Sigmoid colon (tissue), 7 donors: ENCODE measurements at places on chromosomes 7 and 10. TPM values are rescaled to one million over a fixed set of nuclear protein-coding genes. Genes with fewer than 3 reads are reported as not detected.
A peak's percentile ranks its signal among the peaks of the same experiment; 100 is the strongest.

CABCOCO1 gene
- total RNA-seq, result 3.1 TPM

EN2 gene
- not detected for total RNA-seq

RGR gene
- 0.82 TPM for total RNA-seq

DNA sequence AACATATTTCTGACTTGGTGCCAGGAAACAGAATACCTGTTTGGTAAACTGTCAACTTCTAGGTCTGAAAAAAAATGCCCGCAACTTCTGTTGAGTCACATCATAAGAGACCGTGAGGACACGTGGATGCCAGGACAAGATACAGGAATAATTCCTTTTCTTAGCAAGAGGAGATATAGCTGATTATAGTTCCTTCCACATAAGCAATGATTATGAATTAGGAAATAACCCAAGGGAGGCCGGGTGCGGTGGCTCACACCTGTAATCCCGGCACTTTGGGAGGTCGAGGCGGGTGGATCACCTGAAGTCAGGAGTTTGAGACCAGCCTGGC, 75.2 kb downstream of the CDC123 start:
- DNase-seq, result no peak

- no peak for DNase-seq
Observed at GRCh38 chr7:107951896-107952295, 51.1 kb downstream of the LAMB1 start.

CTNNA3 gene
- 4.6 TPM for total RNA-seq

FAM204A gene
- total RNA-seq, result 72.8 TPM

FAM170B gene
- not detected for total RNA-seq

GRCh38 chr7:139691253-139691781, 86.5 kb downstream of the HIPK2 start:
- DNase-seq, result no peak

DNA sequence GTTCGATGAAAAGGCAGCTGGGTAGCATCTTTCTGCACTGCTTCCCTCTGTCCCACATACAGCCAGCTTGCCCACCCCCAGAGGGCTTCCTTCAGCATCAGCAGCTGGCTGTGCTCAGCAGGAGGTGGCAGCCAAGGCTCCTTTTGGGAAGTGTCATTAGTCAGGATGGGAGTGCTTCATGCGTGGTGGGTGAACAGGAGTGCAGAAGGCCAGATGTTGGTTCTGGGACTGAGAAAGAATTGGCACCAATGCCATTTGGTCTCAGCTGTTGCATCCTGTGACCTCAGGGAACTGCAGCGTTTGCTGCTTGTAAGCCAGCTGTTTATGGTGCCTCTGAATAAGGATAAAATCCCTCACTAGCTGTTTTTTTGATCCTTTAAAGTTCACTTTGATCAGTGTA, 131.1 kb upstream of the SORCS3 start:
- no peak for DNase-seq

DNA sequence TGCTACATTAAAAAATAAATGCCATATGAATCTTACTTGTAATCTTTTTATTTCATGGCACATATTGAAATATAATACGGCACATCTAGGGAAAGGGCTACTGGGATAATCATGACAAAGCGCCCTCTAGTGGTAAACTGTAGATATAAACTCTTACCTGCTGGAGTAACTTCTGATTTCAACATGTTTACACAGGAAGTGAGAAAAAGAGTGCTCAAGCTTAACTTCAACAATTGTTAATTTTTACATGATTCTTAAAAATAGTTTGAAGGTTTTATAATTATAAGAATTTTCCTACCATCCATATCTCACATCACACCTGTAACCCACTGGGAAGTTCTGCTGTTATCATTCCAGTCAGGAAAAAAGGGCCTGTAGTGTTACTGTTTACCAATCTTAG, 2.0 kb upstream of the HEPACAM2 start:
- no peak for DNase-seq

GRCh38 chr10:74855027-74855426, 28.6 kb downstream of the KAT6B start:
- peak; percentile 73 for DNase-seq
